ENCODE measurements at places on chromosomes 4 and X. TPM values are rescaled to one million over a fixed set of nuclear protein-coding genes. Genes with fewer than 3 reads are reported as not detected.
A peak's percentile ranks its signal among the peaks of the same experiment; 100 is the strongest.

- H3K27ac ChIP-seq, result no peak overlapping the region
- no peak overlapping the region for H3K4me3 ChIP-seq
- no peaks in the 10 kb centered on the region for H3K4me1 ChIP-seq
- no peaks in the 10 kb centered on the region for H3K27me3 ChIP-seq
Observed at GRCh38 chr4:141391293-141391692, 170.6 kb downstream of the ZNF330 start.

DNA sequence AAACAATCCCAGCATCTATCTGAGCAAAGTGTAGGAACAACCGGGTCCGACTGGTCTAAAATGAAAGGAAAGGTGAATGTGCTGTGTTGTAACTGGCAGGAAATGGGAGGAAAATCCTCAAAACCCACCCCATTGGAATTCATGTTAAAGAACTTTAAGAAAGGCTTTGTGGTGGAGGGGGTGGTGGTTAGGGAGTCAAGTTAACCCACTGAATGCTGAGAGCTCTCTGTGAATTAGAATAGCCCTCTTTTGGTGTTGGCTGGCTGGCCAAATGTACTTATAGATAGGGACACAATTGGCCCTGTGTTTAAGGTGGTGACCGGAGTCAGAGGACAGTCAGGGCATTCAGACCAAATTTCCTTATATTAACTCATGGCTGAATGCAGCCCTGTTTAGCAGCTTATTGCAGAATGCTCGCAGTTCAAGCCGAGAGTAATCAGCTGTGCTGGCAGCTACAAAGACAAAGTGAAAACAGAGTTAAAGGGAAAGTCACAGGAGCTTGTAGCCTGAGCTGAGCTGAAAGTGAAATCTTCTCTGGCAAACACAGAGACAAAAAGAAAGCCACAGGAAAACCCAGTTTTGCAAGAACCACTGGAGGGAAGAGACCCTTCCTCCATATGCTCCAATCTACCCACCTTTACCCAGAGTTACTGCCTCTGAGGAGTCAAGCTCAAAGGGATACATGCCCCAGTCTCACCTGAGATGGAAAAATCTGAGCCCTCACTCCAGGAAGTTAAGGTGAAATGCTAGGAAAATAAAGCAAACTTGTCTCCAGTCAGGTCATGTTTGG is 38.5 kb upstream of the UGT2B7 start:
- no peaks in the 10 kb centered on the region for H3K36me3 ChIP-seq
- no peaks in the 10 kb centered on the region for H3K4me1 ChIP-seq
- no peak overlapping the region for H3K27ac ChIP-seq

DNA sequence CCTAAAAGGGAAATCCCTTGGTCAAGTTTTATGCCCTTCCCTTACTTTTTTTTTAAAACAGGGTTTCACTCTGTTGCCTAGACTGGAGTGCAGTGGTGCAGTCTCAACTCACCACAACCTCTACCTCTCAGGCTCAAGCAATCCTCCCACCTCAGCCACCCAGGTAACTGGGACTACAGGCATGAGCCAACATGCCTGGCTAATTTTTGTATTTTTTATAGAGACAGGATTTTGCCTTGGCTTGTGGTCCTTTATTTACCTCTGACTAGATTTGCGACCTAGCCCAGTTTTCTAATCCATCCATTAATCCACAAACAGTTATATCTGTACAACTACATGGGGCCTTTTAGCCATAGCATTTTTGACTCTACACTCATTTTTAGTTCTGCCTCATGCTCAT is 23.7 kb downstream of the CDS1 start:
- DNase-seq, result no peak
- peaks cover 4% of the 10 kb centered on the region for H3K27me3 ChIP-seq
- no peak overlapping the region for H3K4me3 ChIP-seq
- H3K4me1 ChIP-seq, result no peaks in the 10 kb centered on the region
- H3K36me3 ChIP-seq, result no peaks in the 10 kb centered on the region

DNA sequence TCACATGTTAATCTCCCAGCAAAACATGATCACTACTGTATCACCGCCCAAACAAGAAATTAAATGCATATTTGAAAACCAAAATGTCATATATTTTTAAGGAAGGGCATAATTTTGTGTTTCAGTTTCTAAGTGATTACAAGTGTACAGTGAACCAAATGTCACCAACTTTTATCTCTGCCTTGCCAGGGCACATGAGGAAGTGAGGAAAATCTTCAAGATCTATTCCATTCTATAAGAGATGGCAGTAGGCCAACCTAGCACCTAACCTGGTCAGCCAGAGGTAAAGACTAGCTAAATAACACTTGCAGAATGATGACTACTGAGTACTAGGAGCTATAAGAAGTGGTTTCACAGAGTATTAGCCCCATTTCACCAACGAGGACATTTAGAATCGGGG is 107.2 kb downstream of the ATP11C start:
- no peak for DNase-seq
- no peaks in the 10 kb centered on the region for H3K36me3 ChIP-seq
- peaks cover 41% of the 10 kb centered on the region for H3K4me1 ChIP-seq
- no peaks in the 10 kb centered on the region for H3K27me3 ChIP-seq
- H3K4me3 ChIP-seq, result no peak overlapping the region
- H3K27ac ChIP-seq, result no peak overlapping the region

GRCh38 chrX:139691493-139691842 is 16.5 kb downstream of the MCF2 start:
- peak; percentile 14 for DNase-seq
- no peaks in the 10 kb centered on the region for H3K36me3 ChIP-seq
- H3K4me3 ChIP-seq, result peak overlapping the region; percentile 64
- no peak overlapping the region for H3K27ac ChIP-seq

DNA sequence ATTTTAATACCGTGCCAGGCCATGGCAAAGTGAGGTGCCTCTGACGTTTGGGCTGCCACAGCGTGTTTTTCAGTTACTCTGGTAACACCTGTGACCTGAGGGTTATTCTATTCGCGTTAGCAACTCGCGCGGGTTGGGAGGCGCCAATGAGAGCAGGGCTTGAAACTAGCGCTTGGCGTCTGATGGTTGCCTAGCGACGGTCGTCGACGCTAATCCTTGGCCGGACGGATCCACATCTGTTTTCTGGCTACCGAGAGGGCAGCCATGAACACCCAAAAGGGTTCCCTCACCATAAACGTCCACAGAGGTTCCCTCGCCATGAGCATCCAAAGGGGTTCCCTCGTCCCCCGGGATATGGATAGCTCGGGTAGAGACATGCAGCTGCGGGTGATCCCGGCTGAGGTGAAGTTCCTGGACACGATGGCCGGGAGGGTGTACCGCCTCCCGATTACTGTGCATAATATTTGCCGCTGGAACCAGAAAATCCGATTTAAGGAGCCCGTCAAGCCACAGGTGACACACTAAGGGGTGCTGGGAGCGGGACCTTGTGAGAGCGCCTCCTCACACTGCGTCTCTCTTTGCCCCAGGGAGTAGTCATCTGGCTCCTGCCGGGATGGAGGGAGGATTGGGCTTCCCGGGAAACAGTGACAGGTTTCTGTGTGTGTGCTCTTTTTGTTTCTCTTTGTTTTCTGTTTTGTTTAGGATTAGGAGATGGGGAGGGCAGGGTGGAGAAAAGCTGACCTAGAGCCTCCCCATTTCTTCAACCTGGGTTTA is at the start of gene CFAP47:
TSS of gene CFAP47 (plus strand) at position 199 of the 774 bp plus-strand sequence. CDS start at position 265, 66 bp downstream.
- H3K27ac ChIP-seq, result no peak within 1 kb of the TSS
- peak within 1 kb of the TSS; percentile 47 for H3K4me3 ChIP-seq
- no peaks in the 10 kb centered on the region for H3K27me3 ChIP-seq
- H3K36me3 ChIP-seq, result no peaks in the 10 kb centered on the region

DNA sequence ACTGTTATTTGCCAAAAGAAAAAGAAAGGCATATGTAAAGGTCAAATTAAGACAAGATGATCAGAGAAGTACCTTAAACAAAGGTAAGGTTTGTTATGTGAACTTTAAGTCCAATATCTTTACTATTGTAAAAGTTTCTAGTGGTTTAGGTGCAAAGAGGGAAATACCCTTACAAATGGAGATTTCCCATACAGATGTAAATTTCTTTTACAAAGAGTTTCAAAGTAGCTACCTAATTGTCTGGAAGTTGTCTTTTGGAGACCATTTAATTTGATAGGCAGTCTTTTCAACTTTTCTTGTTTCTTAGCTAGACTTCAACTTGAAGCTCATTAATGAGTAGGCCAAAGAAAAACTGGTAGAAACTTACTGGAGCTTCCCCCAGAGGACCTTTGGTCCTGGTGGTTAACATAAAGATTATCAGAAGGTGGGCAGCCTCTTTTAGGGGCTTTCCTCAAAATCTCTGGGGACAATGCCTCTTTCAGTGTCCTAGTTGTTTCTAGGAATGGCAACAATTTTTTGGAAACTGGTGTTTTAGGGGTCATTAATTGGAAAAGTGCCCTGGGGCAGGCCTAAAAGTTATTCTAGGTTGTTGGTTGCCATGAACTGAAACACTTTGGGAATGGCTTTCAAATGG is 297.3 kb downstream of the GUCY2F start:
- H3K4me3 ChIP-seq, result no peak overlapping the region
- H3K4me1 ChIP-seq, result no peaks in the 10 kb centered on the region
- H3K27ac ChIP-seq, result no peak overlapping the region
- H3K27me3 ChIP-seq, result no peaks in the 10 kb centered on the region

GRCh38 chr4:175071123-175071522 is 153.0 kb downstream of the ADAM29 start:
- H3K4me1 ChIP-seq, result no peaks in the 10 kb centered on the region
- no peak for DNase-seq
- H3K27ac ChIP-seq, result no peak overlapping the region
- H3K36me3 ChIP-seq, result no peaks in the 10 kb centered on the region
- no peaks in the 10 kb centered on the region for H3K27me3 ChIP-seq
- no peak overlapping the region for H3K4me3 ChIP-seq

- no peak overlapping the region for H3K4me3 ChIP-seq
- no peaks in the 10 kb centered on the region for H3K4me1 ChIP-seq
- no peak overlapping the region for H3K27ac ChIP-seq
- H3K36me3 ChIP-seq, result no peaks in the 10 kb centered on the region
- no peaks in the 10 kb centered on the region for H3K27me3 ChIP-seq
Observed at GRCh38 chr4:31366041-31366440, 645.9 kb downstream of the PCDH7 start.

- no peak overlapping the region for H3K27ac ChIP-seq
- no peak for DNase-seq
- H3K4me3 ChIP-seq, result no peak overlapping the region
- no peaks in the 10 kb centered on the region for H3K4me1 ChIP-seq
- H3K36me3 ChIP-seq, result no peaks in the 10 kb centered on the region
- no peaks in the 10 kb centered on the region for H3K27me3 ChIP-seq
Observed at GRCh38 chr4:154877110-154877760, 96.2 kb downstream of the RBM46 start.

DNA sequence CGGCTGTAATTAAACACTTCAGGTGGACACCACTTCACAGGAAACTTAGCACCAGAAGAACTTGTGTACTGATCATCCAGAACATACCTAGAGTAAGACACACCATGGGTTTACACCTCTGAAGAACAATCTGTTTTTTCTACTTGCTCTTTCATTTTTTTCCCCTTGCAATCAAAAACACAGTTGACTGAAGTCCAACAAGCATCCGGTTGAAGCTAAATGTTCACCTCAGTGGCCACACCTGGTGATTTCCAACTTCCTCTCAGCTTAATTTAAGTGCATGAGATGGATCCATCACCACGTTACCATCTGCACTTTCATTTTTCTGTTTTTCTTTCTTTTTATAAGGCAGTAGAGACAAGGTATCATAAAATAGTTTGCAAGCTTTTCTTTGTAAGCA is 4.9 kb upstream of the TXK start:
- H3K27me3 ChIP-seq, result no peaks in the 10 kb centered on the region
- H3K27ac ChIP-seq, result no peak overlapping the region
- no peak overlapping the region for H3K4me3 ChIP-seq
- peaks cover 7% of the 10 kb centered on the region for H3K36me3 ChIP-seq
- peaks cover 3% of the 10 kb centered on the region for H3K4me1 ChIP-seq

GRCh38 chr4:177967328-177967727 is 525.1 kb upstream of the AGA start:
- DNase-seq, result no peak
- H3K4me3 ChIP-seq, result no peak overlapping the region
- no peaks in the 10 kb centered on the region for H3K27me3 ChIP-seq
- H3K27ac ChIP-seq, result no peak overlapping the region
- no peaks in the 10 kb centered on the region for H3K4me1 ChIP-seq

DNA sequence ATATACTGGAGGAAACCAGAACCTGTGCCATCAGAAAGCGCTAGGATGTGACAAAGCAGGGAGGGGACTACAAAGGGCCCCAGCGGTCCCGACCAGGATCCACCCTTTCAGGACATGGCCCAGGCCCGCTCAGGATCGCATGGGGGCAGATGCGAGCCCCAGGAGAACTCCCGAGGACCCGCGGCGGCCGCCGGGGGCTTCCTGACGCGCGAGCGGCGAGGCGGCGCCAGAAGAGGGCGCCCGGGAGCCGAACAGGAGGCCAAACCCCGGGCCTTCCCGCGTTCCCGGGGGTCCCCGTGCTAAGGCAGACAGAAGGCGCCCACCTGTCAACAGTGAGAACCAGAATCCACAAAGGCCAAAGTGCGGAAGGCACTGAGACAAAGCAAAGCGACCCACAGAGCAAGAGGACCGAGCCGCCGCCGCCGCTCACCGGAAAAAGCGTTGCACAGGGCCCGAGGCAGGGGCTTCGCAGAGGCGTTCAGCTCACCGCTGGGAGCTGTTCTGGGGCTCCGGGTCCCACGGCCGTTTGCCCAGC is 7.3 kb upstream of the OPN1LW start:
- H3K4me1 ChIP-seq, result peaks cover 10% of the 10 kb centered on the region
- peak; percentile 64 for DNase-seq
- no peaks in the 10 kb centered on the region for H3K36me3 ChIP-seq
- no peaks in the 10 kb centered on the region for H3K27me3 ChIP-seq
- H3K27ac ChIP-seq, result peak overlapping the region; percentile 51

DNA sequence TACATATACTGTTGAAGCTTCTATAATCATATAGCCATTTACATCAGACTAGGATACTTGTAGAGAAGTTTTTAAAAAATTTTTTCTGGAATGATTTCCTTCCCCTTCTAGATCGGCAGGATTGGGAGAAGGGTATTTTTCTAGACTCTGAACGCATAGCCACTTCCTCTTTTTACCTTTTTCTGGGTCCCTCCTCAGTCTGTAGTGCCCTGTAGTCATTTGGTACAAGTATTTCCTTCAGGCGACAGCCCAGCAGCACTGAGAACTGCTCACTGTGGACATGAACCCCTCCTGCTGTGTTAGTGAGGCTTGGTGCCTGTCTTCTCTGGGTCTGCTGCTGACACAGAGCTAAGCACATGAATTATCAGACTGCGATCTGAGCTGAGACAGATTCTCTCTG is 255.4 kb downstream of the ARHGAP10 start:
- DNase-seq, result no peak
- no peaks in the 10 kb centered on the region for H3K27me3 ChIP-seq
- no peaks in the 10 kb centered on the region for H3K36me3 ChIP-seq

DNA sequence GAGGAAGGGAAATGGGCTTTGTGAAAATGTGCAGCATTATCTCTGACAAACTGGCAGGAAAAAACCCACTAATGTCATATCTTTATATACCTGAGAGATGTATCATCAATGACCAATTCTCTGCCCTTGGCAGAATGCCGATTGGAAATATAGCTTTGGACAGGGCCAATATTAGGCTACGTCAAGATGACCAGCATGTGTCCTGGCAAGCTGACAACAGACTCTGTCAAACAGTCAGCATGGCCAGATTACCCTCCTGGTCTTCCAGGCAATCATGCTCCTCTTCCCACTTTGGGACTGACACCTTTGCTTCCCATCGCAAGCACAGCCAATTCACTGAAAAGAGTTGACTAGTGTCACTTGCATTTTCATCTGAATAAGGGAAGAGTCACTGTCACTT is 57.0 kb downstream of the SORBS2 start:
- no peaks in the 10 kb centered on the region for H3K27me3 ChIP-seq
- H3K27ac ChIP-seq, result peak overlapping the region; percentile 31

- no peaks in the 10 kb centered on the region for H3K4me1 ChIP-seq
- DNase-seq, result no peak
- H3K36me3 ChIP-seq, result no peaks in the 10 kb centered on the region
- H3K27me3 ChIP-seq, result no peaks in the 10 kb centered on the region
- H3K4me3 ChIP-seq, result peak overlapping the region; percentile 48
Observed at GRCh38 chr4:162706632-162707031, 460.1 kb downstream of the NAF1 start.

KLHL34 gene
- total RNA-seq, result 4.7 TPM

BEX5 gene
- total RNA-seq, result 0.99 TPM

RBM47 gene
- total RNA-seq, result 2.7 TPM

FAM114A1 gene
- 19.5 TPM for total RNA-seq

CPLX1 gene
- total RNA-seq, result 4.8 TPM

Measured in left ventricle myocardium inferior (tissue), 1 donor.